ENCODE measurements at places on chromosomes 4 and X.

DNA sequence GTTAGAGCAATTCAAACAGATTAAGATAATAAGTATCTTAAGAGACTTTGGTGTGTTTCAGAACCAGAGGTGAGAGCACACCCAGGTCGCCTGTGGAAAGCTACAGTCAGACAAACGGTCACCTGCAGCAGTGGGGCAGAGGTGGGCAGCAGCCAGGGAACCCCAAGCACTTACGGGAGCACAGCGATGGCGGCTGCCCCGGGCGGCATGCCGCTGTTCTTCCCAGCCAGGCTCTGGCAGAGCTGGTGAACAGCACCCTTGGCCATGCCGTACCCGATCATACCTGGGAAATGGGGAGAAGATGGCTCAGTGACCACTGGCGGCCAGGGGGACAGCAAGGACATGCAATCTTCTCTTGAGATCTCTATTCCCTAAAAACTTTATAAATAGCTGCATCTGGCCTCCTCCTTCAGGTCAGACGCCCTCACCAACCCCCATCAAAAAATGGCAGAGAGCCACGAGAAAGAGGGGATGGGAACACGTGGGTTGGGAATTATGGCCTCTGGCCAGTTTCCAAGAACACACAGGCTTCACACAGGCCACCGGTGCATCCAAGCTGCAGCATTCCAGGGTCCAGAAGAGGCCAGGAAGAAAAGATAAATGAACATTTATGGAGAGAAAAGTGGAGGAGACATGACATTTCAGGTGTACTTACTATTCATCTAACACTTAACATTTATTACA, 19.7 kb downstream of the QDPR start:
- DNase-seq: no peak

DNA sequence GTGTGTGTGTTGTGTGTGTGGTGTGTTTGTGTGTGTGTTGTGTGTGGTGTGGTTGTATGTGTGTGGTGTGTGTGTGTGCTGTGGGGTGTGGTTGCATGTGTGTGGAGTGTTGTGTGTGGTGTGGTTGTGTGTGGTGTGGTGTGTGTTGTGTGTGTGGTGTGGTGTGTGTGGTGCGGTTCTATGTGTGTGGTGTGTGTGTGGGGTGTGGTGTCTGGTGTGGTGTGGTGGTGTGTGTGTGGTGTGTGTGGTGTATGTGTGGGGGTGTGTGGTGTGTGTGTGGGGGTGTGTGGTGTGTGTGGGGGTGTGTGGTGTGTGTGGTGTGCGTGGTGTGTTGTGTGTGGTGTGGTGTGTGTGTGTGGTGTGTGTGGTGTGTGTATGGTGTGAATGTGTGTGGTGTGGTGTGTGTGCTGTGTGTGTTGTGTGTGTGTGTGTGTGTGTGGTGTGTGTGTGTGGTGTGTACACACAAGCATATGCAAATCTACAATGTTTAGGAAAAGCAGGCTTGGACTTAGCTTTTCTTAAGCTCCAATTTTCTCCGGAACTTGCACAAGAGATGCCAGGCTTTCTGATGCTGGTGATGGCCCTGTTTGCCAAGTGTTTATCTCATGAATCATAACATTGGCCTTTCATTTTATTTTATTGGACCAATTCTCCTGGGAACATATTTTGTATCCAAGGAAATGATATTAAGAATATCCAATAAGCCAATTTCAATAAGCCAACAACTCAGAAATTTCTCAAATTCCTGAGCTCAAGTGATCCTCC, 148.7 kb downstream of the SPATA18 start:
- DNase-seq: no peak

DNA sequence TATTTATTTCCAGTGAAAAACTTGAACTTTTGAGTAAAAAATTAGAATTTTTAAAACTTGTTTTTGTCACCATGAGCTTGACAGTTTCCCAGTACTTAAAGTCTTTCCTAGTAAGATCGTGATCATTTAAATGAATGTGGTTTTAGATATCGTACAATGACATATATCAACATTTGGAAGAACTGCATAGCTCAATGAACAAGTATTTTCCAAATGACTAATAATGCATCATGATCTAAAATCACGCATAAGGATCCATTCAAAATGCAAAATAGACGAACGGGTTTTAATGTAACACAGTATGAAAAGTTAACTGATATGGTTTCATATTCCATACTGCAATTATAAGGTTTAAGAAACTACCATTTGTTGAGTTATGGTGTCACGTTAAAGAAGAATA, 4.1 kb upstream of the NDNF start:
- no peak for DNase-seq

- no peak for DNase-seq
Measured at GRCh38 chr4:17770845-17771244, 10.6 kb downstream of the FAM184B start.

DNA sequence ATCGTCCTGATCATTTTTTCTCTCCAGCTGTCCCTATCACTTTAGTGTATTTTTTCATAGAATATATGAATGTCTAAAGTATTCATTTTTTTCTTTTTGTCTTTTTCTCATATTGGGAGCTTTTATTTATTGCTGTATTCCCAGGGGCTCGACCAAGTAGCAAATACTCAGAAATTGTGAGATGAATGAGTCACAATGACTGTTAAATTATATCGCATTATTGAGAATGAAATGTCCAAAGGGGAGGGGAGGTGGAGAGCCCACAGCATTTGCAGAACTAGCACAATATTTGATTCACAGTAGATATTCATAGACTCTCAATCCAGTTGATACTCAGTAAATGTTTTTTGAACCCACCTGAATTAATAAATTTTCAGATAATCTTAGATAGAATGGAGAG, 543.6 kb upstream of the FAM241A start:
- DNase-seq: no peak

GRCh38 chr4:139175646-139176301, 1.2 kb downstream of the ELF2 start:
- DNase-seq: no peak

DNA sequence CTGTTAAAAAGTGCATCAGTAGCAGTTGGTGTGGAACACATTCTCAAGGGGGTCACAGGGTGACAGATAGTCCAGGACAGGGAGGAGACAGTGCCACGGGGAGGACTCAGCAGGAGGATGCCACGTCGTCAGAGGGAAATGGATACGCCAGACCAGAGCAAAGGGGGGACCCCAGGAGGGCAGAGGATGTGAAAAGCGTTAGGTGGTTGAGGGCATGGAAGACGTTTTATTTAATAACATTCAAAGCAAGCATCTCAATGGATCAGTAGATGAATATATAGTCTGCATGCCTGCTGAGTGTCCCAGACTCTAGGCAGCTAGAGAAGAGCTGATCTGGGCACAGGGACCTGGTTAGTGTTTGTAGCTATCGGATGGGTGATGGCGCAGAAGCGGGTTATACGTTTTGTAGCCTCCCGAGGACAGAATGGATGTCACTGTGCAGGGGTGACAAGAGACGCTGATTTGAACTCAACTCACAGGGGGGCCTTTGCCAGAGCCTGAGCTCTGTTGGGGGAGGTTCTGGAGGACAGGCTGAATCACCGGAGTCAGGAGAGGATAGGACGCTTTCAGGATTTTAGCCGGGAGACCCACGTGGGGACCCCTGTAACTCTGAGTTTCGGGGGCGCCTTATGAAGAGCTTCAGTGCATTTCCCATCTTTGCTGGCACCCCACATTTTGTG, 81.3 kb downstream of the STOX2 start:
- DNase-seq: no peak

DNA sequence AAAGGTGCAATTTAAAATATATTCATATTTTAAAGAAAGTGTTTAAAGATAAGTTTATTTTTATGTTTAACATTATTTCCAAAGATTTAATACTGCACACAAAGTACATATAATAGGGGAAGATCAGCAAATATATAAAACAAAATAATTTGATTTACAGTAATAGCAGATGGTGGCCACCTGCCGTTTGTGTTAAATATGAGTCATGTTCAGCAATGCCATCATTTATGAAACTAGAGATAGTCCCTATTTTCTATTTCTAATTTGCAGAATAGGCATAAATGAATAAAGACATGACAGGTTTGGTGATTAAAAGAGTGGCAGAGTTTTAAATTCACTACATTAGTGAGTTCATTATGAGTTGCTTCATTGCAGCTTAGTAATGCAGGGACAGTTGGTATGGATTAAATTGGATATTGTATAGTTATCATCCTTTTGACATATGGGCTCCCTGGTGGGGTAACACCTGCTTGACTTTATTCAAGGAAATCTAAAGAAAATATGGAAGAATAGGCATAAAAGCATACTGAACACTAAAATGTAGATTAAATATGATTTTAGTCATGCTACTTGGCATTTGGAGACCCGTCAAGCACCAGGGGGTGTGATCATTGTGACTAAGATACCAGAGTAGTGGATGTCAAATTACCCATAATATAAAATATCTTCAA, 78.8 kb upstream of the BANK1 start:
- no peak for DNase-seq

GRCh38 chr4:8236920-8237195, 32.7 kb upstream of the HTRA3 start:
- DNase-seq: no peak

DNA sequence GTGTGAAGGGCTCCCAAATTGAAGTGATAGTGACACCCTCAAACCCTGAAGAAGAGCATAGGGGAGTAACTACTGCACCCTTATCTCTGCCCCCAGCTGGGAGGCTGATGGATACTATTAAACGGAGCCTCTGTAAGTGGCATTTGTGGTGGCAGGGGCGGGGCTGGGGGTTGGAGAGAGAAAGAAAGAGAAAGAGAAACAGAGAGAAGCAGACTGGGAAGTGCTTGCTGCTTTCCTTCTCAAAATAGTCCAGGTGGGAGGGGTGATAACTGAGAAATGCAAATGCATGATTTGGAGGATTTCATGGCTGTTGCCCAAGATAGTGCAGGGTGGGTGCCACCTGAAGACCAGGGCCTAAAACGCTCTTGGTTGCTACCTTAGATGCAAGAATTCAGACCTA, 253.5 kb upstream of the GATB start:
- DNase-seq: peak; percentile 45

GRCh38 chr4:156946516-156947424, 24.8 kb downstream of the PDGFC start:
- DNase-seq: no peak

GRCh38 chrX:119899125-119899524, 3.4 kb downstream of the AKAP14 start:
- no peak for DNase-seq

GRCh38 chr4:114026447-114026846, 47.0 kb upstream of the ARSJ start:
- no peak for DNase-seq

GRCh38 chr4:147789596-147789995, 57.7 kb downstream of the ARHGAP10 start:
- no peak for DNase-seq

DNA sequence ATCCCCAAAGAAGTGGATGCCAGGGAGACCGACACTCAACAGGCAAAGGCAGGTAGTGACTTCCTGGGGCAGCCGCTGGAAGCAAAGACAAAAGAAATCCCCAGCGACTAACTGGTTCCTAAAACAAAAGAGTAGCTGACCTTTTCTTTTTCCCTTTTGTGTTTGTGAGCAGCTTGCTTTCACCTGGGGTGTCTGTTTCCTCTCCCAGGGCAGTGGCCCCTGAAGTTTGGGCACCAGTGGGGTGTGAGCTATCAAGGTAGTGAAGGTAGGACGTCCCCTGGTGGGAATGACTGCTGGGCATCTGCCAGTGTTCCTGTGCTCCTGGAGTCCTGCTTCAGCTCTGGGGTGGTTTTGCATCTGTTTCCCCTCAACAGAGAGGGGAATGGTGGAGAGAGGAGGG, 41.6 kb upstream of the STIM2 start:
- no peak for DNase-seq

GRCh38 chr4:152524427-152524826, 11.5 kb downstream of the FBXW7 start:
- no peak for DNase-seq

GRCh38 chr4:22410645-22411247, 105.1 kb downstream of the ADGRA3 start:
- DNase-seq: peak; percentile 8

DNA sequence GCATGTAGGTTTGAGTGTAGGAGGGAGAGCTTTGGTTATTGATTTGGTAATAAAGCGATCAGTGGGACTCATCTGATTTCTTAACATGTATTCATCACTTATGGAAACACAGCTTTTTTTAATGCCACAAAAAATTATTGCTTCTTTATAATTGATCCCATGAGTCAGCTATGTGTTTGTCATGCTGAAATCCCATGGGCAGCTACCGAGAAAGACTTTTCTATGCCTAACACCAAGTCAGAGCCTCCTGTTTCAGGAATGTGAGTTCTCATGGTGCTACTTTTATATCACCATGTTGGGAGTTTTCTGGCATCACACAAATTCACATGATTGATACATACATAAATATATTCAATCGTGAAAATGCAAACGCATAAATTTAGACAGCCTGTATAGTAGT, 165.7 kb downstream of the RAPGEF2 start:
- no peak for DNase-seq

DNA sequence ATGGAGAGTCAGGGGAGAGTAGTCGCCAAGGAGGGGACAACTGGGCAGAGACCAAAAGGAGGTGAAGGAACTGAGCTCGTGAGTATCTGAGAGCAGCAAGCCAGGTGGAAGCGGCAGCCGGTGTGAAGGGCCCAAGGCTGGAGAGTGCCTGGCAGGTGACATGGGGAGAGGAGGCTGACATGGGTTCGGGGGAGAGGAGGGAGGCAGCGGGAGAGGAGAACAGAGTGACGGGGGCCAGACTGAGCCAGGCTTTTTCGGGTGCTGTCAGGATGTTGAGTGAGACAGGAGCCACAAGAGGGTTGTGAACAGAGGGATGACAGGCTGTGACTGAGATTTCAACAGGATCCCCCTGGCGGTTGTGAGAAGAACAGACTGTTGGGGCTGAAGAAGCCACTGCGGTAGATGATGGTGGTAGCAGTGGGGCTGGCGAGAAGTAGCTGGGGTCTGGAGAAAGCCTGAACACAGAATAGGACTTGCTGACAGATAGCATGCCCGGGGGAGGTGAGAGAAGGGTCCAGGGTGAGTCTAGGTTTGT, 5.7 kb downstream of the ELK1 start:
- DNase-seq: no peak

DNA sequence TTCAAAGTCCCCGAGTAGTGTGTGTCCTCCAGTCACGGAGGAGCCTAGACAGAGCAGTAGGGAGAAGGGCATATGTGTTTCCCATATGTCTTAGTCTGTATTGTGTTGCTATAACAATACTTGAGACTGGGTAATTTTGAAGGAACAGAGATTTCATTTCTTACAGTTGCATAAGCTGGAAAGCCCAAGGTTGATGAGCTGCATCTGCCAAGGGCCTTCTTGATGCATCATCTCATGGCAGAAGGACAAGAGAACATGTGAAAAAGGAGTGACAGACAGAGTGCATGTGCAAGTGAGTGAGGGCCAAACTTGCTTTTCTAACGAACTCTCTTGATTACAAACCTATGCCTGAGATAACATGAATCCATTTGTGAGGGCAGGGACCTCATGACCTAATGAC, 243.4 kb downstream of the ARHGAP10 start:
- no peak for DNase-seq

DNA sequence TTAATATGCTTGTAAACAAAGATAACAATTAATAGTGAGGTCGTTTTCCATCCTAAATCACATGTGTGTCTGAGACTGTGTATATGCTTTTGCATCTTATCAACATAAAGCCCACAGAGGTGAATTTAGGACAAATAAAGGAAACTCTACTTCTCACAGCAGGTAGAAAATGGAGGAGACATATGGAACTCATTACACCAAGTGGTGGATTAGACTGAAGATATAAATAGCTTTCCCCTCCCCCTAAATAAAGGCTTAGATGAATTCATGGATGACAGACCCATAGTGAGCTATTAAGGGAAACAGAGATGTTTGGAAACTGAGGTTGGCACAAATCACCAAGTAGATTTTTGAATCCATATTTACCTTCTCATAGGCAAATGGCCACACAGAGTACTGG, 79.7 kb downstream of the GRIA3 start:
- no peak for DNase-seq

GRCh38 chr4:16852228-16852627, 46.2 kb downstream of the LDB2 start:
- no peak for DNase-seq

Measured in CD4-positive, alpha-beta T cell treated with Interleukin-4 for 1 hour (primary cell).